ENCODE measurements at places on chromosomes 3 and 15.

- peak overlapping the region; percentile 55 for H3K27ac ChIP-seq
- no peak for DNase-seq
- no peaks in the 10 kb centered on the region for H3K27me3 ChIP-seq
- peaks cover 27% of the 10 kb centered on the region for H3K4me1 ChIP-seq
- peaks cover 38% of the 10 kb centered on the region for H3K36me3 ChIP-seq
Measured at GRCh38 chr15:64532521-64533315, 72.3 kb downstream of the ZNF609 start.

- H3K4me3 ChIP-seq, result no peak overlapping the region
- H3K36me3 ChIP-seq, result peaks cover 55% of the 10 kb centered on the region
- no peaks in the 10 kb centered on the region for H3K4me1 ChIP-seq
- H3K27ac ChIP-seq, result no peak overlapping the region
- DNase-seq, result no peak
Measured at GRCh38 chr3:10074666-10075065, 33.4 kb downstream of the FANCD2OS start.

DNA sequence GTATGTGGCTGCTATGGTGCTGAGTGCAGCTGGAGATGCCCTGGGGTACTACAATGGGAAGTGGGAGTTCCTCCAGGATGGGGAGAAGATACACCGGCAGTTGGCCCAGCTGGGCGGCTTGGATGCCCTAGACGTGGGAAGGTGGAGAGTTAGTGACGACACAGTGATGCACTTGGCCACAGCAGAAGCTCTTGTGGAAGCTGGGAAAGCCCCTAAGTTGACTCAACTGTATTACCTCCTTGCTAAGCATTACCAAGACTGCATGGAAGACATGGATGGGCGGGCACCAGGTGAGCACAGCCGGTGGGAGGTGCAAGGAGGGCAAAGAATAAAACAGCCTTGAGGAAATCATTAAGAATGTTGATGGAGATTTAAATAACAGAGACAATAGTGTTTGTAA, 2.9 kb downstream of the ADPRH start:
- DNase-seq, result no peak
- H3K4me3 ChIP-seq, result no peak overlapping the region
- no peak overlapping the region for H3K27ac ChIP-seq
- H3K4me1 ChIP-seq, result peaks cover 27% of the 10 kb centered on the region

DNA sequence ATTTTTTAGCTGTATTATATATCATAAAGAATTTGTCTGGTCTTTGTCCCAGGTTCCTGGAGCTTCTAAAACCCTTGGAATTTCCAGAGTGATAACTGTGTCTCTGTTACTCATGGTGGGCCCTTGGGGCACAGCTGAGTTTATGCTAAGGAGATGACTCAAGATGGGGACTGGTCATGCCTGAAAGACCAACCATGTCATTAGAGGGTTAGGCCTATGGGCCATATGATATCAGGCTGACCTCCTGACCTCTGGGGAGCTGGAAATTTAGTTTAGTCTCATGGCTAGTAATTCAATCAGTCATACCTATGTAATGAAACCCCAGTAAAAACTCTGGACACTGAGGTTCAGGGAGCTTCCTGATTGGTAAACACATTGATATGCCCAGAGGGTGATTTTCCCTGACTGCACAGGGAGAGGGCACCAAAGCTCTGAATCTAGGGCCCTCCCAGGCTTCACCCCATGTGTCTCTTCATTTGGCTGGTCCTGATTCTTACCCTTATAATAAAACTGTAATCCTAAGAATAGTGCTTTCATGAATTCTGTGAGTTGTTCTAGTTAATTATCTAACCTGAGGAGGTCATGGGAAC, 69.6 kb downstream of the EEFSEC start:
- H3K27me3 ChIP-seq, result peaks cover 6% of the 10 kb centered on the region
- no peak for DNase-seq
- H3K4me1 ChIP-seq, result peaks cover 21% of the 10 kb centered on the region
- H3K27ac ChIP-seq, result no peak overlapping the region

GRCh38 chr15:39059917-39060316, 495.3 kb upstream of the RASGRP1 start:
- H3K4me1 ChIP-seq, result no peaks in the 10 kb centered on the region
- no peaks in the 10 kb centered on the region for H3K36me3 ChIP-seq
- no peak for DNase-seq

DNA sequence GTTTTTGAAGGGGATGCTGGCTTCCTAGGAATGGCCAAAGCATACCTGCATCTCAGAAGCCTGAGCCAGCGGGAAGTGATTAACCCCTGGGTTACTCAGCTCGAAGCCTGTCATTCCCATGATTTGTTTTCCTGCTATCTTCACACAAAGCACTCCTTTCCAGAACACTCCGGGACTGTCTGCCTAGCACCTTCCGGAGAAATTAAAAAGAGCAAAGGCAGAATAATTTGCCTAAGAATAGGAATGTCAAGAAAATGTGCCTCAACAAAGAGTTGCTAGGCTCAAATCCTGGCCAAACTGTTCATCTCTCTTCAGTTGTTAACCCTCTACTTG, 34.1 kb downstream of the TPM1 start:
- H3K27ac ChIP-seq, result peak overlapping the region; percentile 8
- DNase-seq, result no peak
- peak overlapping the region; percentile 20 for H3K4me3 ChIP-seq
- H3K36me3 ChIP-seq, result peaks cover 15% of the 10 kb centered on the region
- H3K27me3 ChIP-seq, result peaks cover 7% of the 10 kb centered on the region
- peaks cover 75% of the 10 kb centered on the region for H3K4me1 ChIP-seq

DNA sequence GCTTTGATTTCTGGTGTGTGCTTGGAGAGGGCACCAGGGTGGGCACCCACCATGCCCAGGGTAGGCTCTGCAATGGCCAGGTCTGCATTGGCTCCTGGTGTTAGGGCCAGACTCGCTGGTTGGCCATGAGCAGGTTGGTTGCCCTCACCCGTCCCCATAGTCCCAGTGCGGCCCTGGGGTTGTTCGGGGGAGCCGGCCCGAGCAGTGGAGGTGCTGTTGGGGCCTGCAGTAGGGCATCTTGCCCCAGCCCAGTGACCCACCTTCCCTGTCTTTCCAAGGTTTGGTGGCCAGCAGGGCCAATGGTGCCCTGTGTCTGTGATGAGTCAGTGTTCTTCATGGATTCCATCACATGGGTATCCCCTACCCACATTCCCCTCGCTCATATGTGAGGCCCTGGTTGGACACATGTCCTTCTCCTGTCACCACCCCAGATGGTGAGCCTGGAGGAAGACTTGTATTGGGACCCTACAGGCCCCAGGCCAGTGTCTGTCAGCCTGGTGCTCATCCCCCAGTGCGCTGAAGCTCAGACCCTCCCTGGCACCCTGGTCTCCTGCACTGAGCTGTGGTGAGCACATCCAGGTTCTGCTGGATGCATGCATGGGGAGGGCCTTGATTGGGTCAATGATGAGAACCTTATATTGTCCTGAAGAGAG, 190.1 kb downstream of the UBE3A start:
- no peaks in the 10 kb centered on the region for H3K36me3 ChIP-seq
- H3K4me1 ChIP-seq, result no peaks in the 10 kb centered on the region
- no peak overlapping the region for H3K27ac ChIP-seq

- peak; percentile 67 for DNase-seq
- no peak overlapping the region for H3K4me3 ChIP-seq
- H3K27ac ChIP-seq, result no peak overlapping the region
- no peaks in the 10 kb centered on the region for H3K4me1 ChIP-seq
Measured at GRCh38 chr15:89367485-89368451, 33.1 kb upstream of the POLG start.

- H3K4me1 ChIP-seq, result peaks cover 52% of the 10 kb centered on the region
- no peak overlapping the region for H3K27ac ChIP-seq
- DNase-seq, result no peak
- H3K36me3 ChIP-seq, result no peaks in the 10 kb centered on the region
- H3K27me3 ChIP-seq, result no peaks in the 10 kb centered on the region
Measured at GRCh38 chr3:139561255-139561817, 21.8 kb upstream of the RBP1 start.
